ENCODE measurements at places on chromosomes 3 and 15.

- DNase-seq: no peak
Observed at GRCh38 chr3:165852191-165852590, 15.0 kb upstream of the BCHE start.

- DNase-seq: no peak
Observed at GRCh38 chr3:112689385-112689784, 48.4 kb upstream of the CCDC80 start.

DNA sequence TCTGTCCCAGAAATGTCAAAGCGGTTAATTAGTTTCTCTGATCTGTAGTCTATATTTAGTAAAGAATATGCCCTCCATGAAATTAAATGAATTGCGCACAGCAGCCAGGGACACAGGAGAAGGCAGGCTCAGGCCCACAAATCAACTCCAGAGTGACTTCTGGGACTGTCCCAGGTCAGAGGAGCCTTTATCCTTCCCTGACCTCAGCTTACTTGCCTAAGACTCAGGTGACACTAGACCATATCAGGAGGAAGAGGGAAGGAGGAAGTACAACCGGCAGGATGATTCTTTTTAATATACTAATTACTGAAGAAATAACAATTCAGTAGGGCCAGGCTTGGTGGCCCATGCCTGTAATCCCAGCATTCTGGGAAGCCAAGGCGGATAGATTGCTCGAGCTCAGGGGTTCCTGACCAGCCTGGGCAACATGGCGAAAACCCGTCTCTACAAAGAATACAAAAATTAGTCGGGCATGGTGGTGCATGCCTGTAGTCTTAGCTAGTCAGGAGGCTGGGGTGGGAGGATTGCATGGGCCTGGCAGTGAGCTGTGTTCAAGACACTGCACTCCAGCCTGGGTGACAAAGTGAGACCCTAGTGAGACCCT lies 1.8 kb upstream of the GPR15 start:
- no peak for DNase-seq

- no peak for DNase-seq
Observed at GRCh38 chr3:56761023-56761422, 40.7 kb downstream of the ARHGEF3 start.

DNA sequence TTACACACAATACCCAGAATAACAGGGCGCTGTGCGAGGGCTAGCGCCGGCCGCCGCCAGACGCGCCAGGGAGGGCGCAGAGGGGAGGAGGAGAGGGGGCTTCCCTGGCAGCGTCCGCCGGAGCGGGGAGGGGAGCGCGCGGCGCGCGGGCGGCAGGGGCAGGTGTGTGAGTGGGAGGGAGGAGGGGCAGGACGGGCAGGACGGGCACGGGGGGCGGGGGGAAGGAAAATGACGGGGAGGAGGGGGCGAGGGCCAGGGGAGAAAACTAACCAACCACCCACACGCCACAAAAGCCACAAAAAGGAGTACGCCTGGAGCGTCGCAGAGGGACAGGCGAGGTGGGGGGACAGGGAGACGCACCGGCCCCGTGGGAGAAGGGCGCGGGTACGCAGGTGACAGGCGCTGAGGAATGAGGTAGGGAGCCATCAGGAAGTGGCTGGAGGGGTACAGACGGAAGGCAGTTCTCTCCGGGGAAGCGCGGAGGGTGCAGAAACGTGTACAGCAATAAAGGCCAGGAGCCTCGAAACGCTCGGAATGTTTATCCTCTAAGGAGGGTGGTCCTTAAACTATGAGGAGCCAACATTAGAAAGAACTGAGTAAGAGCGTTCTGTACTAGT lies 610 bp upstream of the SATB1 start:
- DNase-seq: no peak

DNA sequence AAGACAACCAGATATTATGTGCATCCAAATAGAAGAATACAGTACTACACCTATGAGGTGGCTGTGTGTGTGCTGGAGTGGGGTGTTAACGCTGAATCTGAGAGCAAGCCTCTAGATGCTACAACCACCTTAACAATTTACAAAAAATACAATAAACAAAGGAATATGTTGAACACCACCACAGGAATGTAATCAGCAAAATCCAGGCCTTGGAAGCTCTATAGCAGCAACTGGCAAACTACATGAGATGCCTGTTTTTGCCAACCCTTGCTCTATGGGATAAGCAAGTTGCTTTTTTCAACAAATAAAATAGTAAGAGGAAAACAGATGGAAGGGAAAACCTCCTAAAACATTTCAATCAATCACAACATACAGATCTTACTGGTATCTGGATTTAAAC lies 23.9 kb downstream of the SLTM start:
- no peak for DNase-seq

- no peak for DNase-seq
Observed at GRCh38 chr3:105613120-105613519, 246.4 kb downstream of the ALCAM start.

GRCh38 chr3:197836244-197836643 lies 45.2 kb downstream of the LRCH3 start:
- no peak for DNase-seq

DNA sequence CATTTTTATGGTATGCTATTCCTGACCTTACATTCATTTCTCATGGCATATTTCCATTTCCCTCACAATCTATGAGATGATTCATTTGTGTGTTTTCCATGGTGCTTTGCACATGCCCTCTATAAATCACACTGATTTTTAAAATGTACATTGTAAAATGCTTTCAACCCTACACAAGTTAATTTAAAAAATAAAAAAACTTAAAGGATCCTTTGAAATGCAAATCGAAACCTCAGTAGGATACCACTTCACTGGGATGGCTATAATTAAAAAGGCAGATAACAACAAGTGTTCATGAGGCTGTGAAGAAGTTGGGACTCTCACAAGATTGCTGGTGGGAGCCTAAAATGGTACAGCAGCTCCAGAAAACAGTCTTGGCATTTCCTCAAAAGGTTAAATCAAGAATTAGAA lies 83.5 kb downstream of the FMN1 start:
- DNase-seq: no peak

All from GM18507 (cell line).